ENCODE measurements at places on chromosomes 3 and 15. TPM values are rescaled to one million over a fixed set of nuclear protein-coding genes. Genes with fewer than 3 reads are reported as not detected.

GP9 gene
- not detected for total RNA-seq

SPATA16 gene
- not detected for total RNA-seq

SLC6A20 gene
- not detected for total RNA-seq

CYP11A1 gene
- 1.8 TPM for total RNA-seq

LMAN1L gene
- total RNA-seq: not detected

SETD5 gene
- 83.0 TPM for total RNA-seq

GOLGA6L22 gene
- not detected for total RNA-seq

MUC20 gene
- total RNA-seq: 1.1 TPM

SERPINI2 gene
- total RNA-seq: not detected

TRAT1 gene
- not detected for total RNA-seq

ZCWPW2 gene
- total RNA-seq: not detected

SHF gene
- 0.78 TPM for total RNA-seq

GPR62 gene
- total RNA-seq: 0.20 TPM

ASB14 gene
- total RNA-seq: not detected

ITIH3 gene
- total RNA-seq: not detected

FES gene
- 25.7 TPM for total RNA-seq

SPATA12 gene
- not detected for total RNA-seq

KIF7 gene
- total RNA-seq: 8.8 TPM

WNT5A gene
- 7.0 TPM for total RNA-seq

ADGRG7 gene
- not detected for total RNA-seq

GP5 gene
- under 0.01 TPM for total RNA-seq

CKMT1A gene
- not detected for total RNA-seq

HDGFL3 gene
- total RNA-seq: 15.8 TPM

TADA3 gene
- total RNA-seq: 54.9 TPM

ROPN1 gene
- not detected for total RNA-seq

DPPA2 gene
- not detected for total RNA-seq

SPINK8 gene
- total RNA-seq: not detected

MINAR1 gene
- total RNA-seq: 0.73 TPM

TRIM42 gene
- not detected for total RNA-seq

CASR gene
- not detected for total RNA-seq

PLS1 gene
- total RNA-seq: 0.59 TPM

All from subcutaneous preadipocyte (primary cell).